ENCODE measurements at places on chromosomes 5 and 9. TPM values are rescaled to one million over a fixed set of nuclear protein-coding genes. Genes with fewer than 3 reads are reported as not detected.

TOR4A gene
- 38.4 TPM for total RNA-seq

GRCh38 chr9:115118879-115119218, 892 bp upstream of the TNC start:
- DNase-seq, result no peak

GRCh38 chr9:92794426-92794825, 29.8 kb upstream of the BICD2 start:
- DNase-seq, result no peak

ADGRD2 gene
- total RNA-seq, result not detected

FOXD4L3 gene
- total RNA-seq, result not detected

FBN2 gene
- total RNA-seq, result not detected

DNA sequence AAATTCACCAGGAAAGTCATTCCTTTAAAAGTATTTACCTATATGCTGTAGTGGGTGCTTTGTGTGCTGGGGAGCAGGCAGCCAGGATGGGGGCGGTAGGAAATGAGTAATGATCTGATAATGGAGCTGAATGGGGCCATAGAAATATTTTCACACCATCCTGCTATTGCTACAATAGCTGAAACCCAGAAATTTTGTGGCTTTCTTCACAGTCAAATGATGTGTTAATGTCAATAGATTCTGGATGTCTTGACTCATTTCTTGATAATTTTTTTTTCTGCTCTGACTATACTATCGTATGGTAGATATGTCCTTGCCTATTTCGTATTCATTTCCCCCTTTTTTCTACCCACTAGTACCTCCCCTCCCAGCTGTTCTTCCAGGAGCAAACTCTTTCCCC, 59.5 kb downstream of the RORB start:
- DNase-seq, result no peak

DNA sequence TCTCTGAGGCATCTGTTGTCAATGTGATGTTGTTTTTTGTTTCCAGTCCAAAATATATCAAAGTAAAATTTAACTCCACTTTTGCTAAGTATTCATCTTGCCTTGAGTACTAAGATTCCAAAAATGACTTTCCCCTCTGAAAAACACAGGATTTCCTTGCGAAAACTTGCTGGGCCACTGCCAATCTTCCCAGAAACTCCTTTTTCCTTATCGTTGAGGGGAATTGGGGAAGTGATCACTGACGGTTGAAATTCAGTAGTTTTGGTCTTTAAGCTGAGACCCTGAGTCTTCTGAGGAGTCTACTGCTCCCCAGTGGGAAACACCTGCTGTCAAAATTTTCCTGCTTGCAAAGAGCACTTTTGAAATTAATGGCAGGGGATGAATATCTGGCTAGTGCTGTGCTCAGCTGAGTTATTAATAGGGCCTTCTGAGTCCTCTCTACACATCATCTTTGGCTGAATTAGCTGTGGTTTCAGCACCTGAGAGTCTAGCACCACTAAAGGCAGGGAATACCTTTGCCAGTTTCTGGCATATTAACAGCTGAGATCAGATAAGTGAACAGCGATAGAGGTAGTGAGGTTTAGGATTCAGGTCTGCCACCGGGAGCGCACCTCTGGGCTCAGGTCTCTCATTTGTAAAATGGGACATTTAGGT, 18.0 kb downstream of the TLR4 start:
- DNase-seq, result no peak

- no peak for DNase-seq
Measured at GRCh38 chr9:27276193-27277030, 20.5 kb downstream of the EQTN start.

- DNase-seq, result no peak
Measured at GRCh38 chr9:108117306-108117705, 627.7 kb upstream of the KLF4 start.

DNA sequence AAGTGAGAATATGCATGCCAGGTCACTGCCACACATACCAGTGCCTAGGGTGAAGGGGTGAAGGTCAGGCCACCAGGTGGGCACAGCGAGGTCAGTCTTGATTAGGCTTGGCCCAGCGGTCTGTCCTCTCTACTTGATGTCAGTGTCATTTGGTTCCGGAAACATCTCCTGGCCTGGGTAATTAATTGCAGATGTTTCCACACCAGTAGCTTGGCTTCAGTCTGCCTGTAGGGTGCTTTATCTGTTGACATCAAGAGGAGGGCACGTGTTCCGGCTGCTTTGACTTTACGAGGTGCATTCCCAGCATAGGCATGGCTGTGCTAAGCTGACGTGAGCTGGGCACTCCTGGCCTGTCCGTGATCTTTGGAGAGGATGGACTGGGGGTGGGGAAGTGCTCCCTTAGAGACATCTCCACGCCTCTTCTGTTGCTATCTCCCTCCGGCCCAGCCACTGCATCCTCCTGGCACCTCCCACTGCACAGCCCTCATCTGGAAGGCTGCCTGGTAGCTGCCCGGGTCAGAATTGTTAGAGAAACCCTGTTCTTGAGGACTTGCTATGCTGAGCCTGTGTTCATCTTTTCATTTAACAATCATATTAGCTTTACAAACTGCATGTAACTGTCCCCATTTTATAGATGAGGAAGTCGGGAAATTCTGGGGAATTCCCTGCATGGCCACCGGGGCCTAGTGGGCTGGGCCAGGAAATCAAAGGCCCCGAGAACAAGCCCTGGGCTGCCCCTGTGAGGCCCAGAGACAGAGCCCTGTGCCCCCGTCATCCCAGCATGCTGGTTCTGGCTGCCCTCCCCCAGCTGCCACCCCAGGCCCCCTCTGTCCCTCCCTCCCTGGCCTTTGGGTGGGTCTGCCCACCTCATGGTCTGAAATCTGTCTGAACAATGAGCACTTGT, 29.1 kb downstream of the JADE2 start:
- peak; percentile 82 for DNase-seq

ANXA2R gene
- total RNA-seq, result 4.8 TPM

DNA sequence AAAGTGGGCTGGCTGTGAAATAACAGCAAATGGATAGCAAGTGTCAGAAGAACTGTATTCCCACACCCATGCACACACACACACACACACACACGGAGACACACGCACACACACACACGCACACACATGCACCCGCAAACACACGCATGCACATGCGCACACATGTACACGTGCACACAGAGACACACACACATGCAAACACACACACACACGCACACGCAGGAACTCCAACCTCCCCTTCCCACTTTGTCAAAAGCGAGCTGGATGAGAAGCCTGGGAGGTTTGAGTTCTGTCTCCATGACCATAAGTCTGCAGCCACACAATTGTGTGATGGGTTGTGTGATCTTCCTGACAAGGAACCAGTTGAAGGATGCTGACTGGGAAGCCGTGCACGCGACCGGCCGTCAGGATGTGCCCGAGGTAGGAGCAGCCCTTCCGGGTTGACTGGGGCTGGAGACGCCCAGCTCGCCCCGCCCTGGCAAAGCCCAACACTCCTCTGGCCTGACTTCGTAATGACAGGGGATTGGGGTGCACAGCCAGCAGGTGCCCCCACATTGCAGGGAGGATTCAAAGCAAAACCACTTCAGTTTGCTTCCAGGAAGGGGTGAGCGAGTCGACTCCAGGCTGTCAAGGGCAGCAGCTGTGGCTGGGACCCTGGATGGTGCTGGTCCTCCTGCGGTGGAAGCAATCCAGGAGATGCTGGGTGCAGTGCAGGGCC, 29.3 kb upstream of the NKD2 start:
- DNase-seq, result no peak

DNA sequence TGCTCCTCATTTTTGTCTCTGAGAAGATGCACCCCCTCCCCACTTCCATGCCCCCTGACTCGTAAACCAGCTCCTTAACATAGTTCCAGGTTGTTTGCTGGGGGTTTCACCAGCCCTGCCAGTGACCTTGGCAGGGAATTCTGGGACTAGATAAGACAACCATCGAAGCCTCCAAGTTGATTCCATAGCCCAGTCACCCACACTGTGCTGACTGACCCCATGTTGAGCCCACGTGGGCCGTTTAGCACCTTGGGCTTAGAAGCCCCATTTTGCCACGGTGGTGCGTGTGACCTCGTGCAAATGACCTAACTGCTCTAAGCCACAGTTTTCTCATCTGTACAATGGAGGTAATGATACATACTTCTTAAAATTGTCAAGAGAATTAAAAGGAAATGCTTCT, 24.6 kb downstream of the PSAT1 start:
- DNase-seq, result no peak

GRCh38 chr5:150106674-150107426, 20.5 kb upstream of the CSF1R start:
- no peak for DNase-seq

ANGPTL2 gene
- total RNA-seq, result not detected
